ENCODE measurements at places on chromosomes 16 and 17.

GRCh38 chr16:49268667-49269066 lies 13.0 kb downstream of the CBLN1 start:
- DNase-seq: no peak

- DNase-seq: no peak
Observed at GRCh38 chr17:27494192-27495091, 38.2 kb downstream of the KSR1 start.

DNA sequence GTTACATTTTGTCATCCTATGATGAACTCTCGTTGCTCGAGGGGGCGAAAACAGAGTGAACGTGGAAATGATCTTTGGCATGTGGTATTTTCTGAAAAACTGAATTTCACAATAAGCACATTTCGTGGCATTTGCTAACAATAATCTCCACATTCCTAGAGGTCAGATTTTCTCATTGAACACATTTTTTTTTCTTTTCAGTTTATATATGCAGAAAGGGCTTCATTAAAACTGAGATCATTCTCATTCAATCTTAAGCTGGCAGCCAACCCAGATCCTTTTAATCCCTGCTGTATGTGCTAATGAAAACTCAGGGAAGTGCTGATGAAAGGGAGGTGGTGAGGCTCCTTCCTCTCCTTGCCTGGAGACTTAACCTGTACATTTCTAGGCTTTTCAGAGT lies 52.6 kb downstream of the PRKCA start:
- DNase-seq: no peak

DNA sequence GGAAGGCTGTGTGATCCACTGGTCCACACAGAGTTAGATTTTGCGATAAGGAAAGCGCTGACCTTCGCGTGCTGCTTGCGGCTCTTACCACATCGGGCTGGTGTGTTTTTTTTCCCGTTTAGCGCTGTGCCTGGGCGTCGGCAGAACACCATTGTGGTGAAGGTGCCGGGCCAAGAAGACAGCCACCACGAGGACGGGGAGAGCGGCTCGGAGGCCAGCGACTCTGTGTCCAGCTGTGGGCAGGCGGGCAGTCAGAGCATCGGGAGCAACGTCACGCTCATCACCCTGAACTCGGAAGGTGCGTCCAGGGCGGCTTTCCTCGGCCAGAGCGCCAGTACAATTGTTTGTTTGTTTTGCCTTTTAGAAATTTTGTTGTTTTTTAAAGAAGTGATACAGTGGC lies 54.7 kb downstream of the BANP start:
- no peak for DNase-seq

DNA sequence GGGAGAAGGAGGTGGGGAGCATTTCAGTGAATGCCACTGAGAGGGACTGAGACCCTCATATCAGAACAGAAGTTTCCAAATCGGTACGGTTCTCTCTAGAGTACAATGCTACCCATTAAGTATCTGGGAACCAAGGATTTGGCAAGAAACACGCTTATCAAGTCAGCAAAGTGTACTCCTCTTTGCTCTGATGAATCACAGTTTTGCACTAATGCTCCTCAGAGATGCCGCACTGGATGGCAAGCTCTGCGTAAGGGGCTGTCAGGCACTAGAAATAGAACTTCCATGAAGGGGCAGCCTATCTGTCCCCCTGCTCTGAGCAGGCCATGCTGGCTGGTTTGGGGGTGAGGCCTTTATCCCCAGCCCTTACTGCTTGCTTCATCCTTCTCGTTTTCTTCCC lies 4.8 kb upstream of the ABCC12 start:
- DNase-seq: no peak

- no peak for DNase-seq
Observed at GRCh38 chr16:6672507-6672906, 660.1 kb upstream of the RBFOX1 start.

- DNase-seq: no peak
Observed at GRCh38 chr17:31074772-31075555, 19.8 kb upstream of the NF1 start.

DNA sequence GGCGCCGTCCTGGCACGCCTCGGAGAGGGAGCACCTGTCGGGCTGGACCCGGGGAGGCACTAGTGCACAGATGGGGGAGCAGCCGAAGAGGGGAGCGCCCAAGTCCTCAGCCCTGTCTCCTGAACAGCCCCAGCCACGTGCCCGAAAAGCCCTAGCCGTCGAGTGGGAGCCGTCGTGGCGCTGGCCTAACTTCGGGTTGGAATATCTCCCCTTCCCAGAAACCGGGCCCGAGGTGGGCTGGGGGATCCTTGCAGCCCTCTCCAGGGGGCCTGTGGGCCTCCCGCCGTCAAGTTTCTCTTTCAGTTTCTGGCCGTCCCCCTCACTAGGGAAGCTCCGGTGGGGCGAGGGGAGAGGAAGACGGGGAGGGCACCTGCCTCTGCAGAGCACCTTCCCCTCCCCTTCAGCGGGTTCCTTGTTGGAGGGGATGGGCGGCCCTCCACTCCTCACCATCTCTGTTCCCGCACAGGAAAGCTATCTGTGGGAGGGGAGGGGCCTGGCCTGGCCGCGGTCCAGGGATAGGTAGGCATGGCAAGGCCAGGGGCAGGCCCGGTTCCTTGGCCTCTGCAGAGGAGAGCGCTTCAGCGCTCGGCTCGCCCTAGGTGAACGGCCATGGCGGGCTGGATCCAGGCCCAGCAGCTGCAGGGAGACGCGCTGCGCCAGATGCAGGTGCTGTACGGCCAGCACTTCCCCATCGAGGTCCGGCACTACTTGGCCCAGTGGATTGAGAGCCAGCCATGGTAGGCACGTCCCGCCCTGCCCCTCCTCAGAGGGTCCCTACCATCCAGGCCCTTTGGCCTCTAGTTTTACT lies 709 bp downstream of the STAT5A start:
- DNase-seq: peak; percentile 60

DNA sequence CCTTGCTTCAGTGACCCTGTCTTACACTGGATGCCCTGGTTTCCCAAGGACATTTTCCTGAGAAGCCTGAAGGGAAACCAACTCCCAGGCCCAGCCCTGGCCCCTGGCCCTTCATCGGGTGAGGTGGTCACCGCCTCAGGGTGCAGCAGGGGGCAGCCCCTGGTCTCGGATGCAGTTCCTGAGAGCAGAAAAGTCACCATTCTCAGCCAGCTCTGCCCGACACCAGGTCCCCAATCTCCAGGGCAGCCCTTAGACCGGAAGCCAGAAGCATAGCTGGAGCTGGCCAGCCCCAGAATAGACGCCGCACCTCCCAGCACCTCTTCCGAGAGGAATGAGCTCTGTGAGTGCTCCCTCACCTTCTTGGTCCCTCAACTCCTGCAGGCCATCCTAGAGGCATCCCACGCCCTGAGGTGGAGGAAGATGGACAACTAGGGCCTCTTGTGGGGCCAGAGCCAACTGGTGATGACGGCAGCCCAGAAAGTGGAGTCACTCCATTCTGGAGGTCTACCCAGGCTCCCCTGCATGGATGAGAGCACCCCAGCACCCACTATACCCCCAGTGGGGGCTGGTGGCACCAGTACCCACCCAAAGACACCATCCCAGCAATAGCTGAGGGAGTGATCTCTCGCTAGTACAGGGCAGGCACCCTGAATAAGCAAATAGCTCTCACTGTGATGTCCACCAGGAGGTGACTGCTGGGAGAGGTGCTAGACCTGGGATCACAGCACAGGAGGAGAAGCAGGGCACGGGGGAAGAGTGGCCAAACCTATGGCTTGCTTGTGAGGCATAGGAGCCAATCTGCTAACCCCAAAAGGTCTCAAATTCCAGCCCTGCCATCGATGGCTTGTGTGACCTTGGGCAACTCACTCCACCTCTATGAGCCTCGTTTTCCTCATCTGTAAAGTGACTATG lies 56.2 kb downstream of the TK2 start:
- no peak for DNase-seq

DNA sequence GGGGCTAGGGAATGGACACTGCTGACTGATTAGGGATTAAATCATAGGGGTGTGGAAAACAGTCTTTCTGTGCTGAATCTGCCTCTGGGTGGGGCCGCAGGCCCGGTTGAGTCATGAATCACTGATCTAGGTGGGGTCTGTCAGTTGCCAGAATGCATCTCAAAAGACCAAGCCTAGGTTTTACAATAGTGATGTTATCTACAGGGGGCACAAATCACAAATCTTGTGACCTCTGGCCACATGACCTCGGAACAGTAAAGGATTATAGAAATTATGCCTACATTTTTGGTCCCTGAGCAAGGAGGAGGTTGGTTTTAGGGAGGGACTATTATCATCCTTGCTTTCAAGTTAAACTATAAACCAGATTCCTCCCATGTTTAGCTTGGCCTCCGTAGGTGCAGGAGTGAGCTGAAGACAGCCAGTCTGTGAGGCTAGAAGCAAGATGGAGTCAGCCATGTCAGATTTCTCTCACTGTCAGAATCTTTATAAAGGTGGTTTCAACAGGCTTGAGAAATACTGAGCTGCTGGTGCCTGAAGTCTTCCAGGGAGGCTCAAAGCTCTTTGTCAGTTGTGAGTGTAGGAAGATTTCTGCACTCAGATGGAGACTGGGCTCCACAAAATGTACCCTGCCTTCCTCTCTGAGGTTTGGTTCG lies 12.9 kb downstream of the GNGT2 start:
- DNase-seq: no peak

- no peak for DNase-seq
Observed at GRCh38 chr17:70378076-70378475, 208.7 kb downstream of the KCNJ2 start.

DNA sequence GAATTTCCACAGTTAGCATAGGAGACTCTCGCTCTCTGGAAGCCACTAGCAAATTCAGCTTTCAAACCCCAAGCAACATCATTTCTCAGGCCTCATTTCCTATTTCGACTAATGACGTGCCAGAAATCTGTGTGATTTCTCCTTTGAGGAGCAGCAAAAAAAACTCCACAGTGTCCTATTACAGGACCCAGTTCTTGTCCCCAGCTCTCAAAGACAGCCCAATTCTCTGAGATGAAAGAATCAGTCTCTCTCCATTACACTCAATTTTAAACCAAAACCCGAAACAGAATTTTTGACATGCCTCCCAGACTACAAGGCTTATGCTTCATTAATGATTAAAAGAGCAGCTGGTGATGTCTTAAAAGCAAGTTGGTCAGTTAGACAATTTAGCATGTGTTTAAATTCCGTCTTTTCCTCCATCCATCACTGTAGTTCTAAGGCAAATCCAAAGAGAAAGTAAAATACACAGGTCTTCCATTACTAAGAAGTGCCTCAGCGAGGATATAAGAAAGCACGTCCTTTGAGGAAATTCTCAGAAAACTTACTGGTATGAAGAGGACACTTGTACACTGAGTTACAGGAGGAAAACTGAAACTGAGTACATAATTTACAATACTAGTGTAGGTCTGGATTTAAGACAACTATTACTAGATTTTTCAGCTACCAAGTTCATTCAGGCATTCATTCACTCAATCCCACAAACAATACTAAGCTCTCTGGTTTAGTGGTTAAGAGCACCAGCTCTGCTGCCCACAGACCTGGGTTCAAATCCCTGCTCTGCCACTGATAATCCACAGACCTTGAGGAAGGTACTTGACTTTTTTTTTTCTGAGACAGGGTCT lies 12.5 kb downstream of the TOM1L2 start:
- peak; percentile 31 for DNase-seq

- DNase-seq: no peak
Observed at GRCh38 chr17:31538080-31538762, 146.7 kb downstream of the RAB11FIP4 start.

GRCh38 chr17:78777881-78778280 lies 4.2 kb downstream of the CYTH1 start:
- DNase-seq: no peak

DNA sequence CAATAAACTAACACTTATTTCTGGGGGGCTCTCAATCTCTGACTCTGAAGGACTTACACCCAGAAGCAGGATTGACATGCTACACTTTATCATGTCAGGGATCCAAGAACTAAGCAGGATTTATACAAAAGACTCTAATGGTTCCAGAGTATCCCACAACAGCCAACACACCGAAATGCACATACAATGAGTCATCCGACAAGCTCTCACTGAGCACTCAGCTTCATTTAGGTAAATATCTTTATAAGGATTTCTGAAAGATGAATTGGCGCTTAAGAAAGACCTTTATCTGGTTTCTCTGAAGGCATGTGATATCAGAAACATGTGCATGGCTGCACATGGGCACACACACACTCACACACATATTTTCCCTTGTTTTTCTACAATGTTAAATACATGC lies 77.2 kb downstream of the TOX3 start:
- DNase-seq: no peak

DNA sequence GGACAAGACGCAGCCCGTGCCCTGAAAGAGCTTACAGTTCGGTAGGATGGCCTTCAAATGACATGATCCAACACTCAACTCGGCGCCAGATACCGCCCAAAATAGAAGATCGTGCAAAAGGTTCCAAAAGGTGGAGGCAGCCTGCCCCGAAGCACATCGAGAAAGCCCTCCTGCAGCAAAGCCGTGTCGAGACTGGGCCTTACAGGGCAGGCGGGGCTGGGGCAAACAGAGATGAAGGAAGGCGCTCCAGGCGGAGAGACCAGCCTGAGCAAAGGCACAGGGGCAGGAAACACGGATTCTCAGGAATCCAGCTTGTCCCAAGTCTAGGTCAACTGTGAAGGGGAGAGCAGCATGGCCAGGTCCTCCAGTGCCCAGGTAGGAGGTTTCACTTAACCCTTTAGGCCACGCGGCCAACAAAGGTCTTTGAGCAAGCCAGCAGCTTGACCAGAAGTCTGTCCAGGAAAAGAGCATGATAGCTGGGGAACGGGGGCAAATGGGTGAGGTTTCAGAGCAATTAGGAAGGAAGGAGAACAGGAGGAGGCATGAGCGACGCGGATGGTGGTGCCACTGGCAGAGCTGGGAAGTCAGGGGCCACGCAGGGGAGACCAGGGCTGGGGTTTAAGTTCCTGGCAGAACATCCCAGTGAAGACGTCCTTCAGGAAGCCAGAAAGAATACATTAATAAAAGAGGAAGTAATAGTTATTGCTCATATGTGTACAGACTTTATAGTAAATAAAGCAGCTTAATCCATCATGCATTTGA lies 21.2 kb upstream of the EIF1 start:
- DNase-seq: no peak

DNA sequence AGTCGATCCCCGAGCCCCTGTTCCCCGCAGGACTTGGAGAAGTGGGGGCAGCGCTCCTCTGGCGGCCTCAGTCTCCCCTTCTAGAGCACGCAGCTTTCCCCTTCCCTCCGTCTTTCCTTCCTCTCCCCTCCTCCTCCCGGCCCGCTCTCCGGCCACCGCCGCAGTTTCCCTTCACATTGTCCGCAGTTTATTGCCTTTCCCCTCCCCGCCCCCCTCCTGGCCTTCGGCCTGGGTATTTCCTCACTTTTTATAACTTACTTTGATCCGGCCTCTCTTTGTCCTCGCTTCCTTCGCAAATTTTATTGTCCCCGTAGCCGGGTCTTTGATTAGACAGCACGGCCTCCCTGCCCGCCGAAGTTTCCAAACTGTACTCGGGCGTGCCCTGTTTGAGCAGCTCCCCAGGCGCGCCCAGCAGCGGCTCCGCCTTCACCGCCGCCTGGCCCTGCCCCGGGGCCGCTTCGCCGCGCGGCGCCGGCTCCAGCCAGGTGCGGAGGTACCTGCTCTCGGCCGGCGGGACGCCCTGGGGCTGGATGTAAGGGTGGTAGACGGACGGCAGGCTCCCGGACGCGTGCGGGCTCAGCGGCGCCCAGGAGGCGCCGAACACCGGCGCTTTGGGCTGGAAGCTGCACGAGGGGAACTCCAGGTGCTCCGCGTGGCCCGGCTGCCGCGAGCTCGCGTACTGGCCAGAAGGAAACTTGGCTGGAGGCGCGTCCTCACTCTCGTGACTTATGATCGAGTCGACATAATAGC lies 488 bp downstream of the HOXB9 start:
- DNase-seq: no peak

- no peak for DNase-seq
Observed at GRCh38 chr17:20920095-20920814, 122.6 kb downstream of the USP22 start.

Data from T-helper 2 cell treated with Interferon-gamma antibody and Interleukin-4, amounts not matched to agents 5 μg/mL and 100 μg/mL, for 36 hours (primary cell).